Amniotic epithelial cell (primary cell): ENCODE measurements at places on chromosomes 2 and 18.

- no peak for DNase-seq
These were observed 219.4 kb upstream of the CYRIA start for GRCh38 chr2:16885027-16885426.

- no peak for DNase-seq
These were observed 94.9 kb downstream of the MBD2 start for GRCh38 chr18:54129448-54130067.

- DNase-seq = no peak
These were observed 210.6 kb downstream of the SEPTIN10 start for GRCh38 chr2:109402980-109403840.

GRCh38 chr18:14577971-14578370 lies 34.6 kb upstream of the POTEC start:
- DNase-seq = no peak

DNA sequence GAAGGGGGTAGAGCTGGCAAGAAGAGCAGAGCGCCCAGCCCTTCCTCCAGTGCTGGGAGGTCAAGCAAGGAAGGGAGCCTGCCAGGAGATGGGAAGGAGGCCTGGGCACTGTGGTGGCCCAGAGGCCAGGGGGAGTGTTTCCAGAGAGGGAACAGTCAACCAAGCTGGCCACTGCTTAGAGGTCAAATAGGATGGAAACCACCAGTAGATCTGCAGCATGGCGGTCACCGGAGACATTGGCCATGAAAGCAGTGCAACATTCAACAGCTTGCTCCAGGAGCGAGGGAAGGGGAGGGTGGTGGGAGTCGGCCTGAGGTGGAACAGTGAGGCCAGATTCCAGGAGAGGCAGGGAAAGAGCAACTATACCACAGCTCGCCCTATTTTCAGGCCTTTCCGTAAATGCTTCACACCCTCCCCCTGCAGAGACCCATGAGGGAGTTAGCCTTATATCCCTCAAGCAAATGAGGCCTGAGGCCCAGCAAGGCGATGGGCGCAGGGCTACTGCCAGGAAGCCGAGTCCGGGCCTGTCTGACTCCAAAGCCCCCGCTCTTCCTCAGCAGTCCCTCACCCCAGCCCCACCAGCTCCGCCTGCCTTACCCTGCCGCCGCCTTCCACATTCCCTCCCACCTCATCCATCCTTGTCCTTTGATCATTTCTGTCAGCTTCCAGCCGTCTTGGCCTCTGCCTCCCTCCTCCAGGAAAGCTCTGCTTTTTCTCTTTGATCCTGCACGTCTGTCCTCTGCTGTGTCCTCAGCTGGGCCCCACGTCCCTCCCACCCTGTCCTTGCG lies 17.0 kb downstream of the KCNK3 start:
- no peak for DNase-seq
